ENCODE measurements at places on chromosomes 2 and 18. TPM values are rescaled to one million over a fixed set of nuclear protein-coding genes. Genes with fewer than 3 reads are reported as not detected.

- peaks cover 5% of the 10 kb centered on the region for H3K36me3 ChIP-seq
- no peaks in the 10 kb centered on the region for H3K27me3 ChIP-seq
- H3K4me1 ChIP-seq: no peaks in the 10 kb centered on the region
- no peak overlapping the region for H3K4me3 ChIP-seq
Observed at GRCh38 chr2:45712570-45712969, 61.1 kb downstream of the PRKCE start.

DNA sequence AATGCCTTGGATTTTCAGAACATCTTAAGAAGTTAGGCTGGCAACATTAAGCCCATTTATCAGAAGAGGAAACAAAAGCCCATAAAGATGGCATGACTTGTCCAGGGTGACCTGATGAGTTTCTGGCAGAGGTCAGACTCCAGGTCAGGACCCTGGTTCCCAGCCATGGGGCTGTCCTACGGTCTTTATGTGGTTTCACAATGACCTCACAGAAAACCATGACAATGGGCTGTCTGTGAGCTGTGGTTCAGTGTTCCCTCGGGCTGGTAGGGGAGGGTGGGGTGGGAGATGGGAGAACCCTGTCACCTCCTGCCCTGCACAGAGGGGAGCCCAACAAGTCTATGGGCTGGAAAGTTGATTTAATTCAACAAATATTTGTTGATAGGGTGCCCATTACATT is 101.8 kb downstream of the LOXHD1 start:
- no peak overlapping the region for H3K4me3 ChIP-seq
- no peak overlapping the region for H3K27ac ChIP-seq
- H3K36me3 ChIP-seq: no peaks in the 10 kb centered on the region
- no peaks in the 10 kb centered on the region for H3K27me3 ChIP-seq
- no peaks in the 10 kb centered on the region for H3K4me1 ChIP-seq

- no peak overlapping the region for H3K27ac ChIP-seq
- H3K4me3 ChIP-seq: no peak overlapping the region
- peaks cover 1% of the 10 kb centered on the region for H3K4me1 ChIP-seq
Observed at GRCh38 chr2:119645173-119645855, 33.7 kb upstream of the TMEM177 start.

The PFN4 gene
- not detected for total RNA-seq

DNA sequence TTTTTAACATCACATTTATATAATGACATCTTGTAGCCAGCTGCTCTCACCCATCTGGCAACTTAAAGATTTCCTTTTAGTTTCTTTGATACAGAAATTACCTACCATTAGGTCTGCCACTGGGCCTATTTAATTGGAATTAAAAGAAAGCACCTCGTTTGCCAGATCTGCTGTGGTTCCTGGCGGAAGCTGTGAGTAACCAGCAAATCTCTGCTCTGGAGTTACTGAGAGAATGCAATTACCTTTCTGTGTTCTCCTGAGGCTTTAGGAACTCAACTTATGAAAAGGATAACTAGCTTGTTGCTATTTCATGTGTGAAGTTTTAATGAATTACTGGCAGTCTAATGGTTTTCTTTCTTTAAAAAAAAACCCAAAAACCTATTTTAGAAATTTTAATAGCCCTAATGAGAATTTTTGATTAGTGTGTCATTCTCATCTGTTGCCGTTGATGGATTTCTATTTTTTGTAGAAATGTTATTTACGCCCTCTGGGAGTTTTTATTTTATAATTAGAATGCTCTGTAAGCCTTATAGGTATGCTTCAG is 69.7 kb upstream of the LYPD6B start:
- H3K27me3 ChIP-seq: no peaks in the 10 kb centered on the region
- H3K27ac ChIP-seq: no peak overlapping the region
- H3K4me3 ChIP-seq: no peak overlapping the region
- no peak for DNase-seq
- peaks cover 9% of the 10 kb centered on the region for H3K36me3 ChIP-seq
- H3K4me1 ChIP-seq: peaks cover 15% of the 10 kb centered on the region

GRCh38 chr2:71901466-71901865 is 246.2 kb downstream of the CYP26B1 start:
- no peak overlapping the region for H3K27ac ChIP-seq
- DNase-seq: no peak
- H3K4me1 ChIP-seq: no peaks in the 10 kb centered on the region
- H3K4me3 ChIP-seq: no peak overlapping the region

GRCh38 chr18:48207733-48208132 is 201.4 kb downstream of the ZBTB7C start:
- H3K4me1 ChIP-seq: peaks cover 11% of the 10 kb centered on the region
- no peak overlapping the region for H3K4me3 ChIP-seq
- no peak for DNase-seq
- peaks cover 66% of the 10 kb centered on the region for H3K27me3 ChIP-seq

The CAB39 gene
- total RNA-seq: 161 TPM

DNA sequence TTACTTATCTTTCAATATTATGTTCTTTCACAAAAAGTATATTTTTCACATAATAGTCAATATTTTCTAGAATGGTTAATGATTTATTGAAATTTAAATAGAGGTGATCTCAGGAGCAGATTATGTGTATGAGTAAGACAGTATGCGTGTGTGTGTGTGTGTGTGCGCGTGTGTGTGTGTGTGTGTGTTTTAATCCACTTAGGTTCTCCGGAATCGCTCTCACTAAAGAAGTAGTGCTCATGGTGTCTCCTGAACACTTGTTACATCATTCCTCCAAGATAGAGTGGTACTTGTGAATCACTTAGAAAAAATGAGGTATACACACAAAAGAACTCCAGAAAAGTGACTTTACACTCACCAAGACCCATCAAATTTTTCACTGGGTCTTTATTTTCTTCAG is 91.0 kb upstream of the KCNH7 start:
- no peaks in the 10 kb centered on the region for H3K4me1 ChIP-seq
- H3K36me3 ChIP-seq: no peaks in the 10 kb centered on the region
- H3K4me3 ChIP-seq: no peak overlapping the region
- no peak overlapping the region for H3K27ac ChIP-seq
- H3K27me3 ChIP-seq: no peaks in the 10 kb centered on the region

The INPP5D gene
- 163 TPM for total RNA-seq

DNA sequence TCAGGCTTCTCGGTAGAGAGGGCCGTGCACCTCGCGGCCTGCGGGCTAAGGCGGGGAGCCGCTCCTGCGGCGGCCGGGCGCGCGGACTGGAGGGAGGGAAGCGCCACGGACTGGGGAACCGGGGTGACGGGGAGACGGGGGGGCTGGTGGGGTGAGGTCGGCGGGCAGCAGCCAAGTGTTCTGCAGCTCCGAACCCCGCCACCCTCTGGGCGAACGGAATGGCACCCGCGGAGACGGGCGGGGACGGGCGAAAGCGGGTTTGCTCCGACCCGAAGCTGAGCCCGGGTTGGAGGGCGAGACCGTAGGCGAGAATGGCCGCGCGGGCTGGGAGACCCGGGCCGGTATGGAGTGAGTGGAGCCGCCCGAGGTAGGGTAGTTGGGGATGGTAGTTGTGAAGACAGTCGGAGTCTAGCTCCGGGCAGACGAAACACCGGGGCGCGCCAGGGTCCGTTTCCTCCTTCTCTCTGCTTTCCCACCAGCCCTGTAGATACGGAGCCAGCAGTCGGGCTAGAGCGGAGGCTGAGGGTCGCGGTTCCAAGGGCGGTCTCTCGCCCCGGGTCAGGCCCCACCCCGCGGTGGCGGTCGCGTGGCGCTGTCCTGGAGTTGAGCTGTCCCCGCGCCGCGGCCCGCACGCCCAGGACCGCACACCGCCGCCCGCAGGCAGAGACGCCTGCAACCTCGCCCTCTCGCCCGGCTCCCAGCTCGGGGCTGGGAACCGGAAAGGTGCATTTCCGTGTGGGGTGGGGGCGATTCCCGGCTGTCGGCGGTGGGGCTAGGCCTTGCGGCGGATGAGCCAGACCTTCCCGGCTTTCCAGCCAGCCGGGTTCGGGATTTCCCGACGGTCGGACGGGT is 160.3 kb upstream of the SIX2 start:
- no peak overlapping the region for H3K27ac ChIP-seq
- H3K4me1 ChIP-seq: peaks cover 2% of the 10 kb centered on the region
- H3K27me3 ChIP-seq: peaks cover 67% of the 10 kb centered on the region
- DNase-seq: no peak
- no peaks in the 10 kb centered on the region for H3K36me3 ChIP-seq

DNA sequence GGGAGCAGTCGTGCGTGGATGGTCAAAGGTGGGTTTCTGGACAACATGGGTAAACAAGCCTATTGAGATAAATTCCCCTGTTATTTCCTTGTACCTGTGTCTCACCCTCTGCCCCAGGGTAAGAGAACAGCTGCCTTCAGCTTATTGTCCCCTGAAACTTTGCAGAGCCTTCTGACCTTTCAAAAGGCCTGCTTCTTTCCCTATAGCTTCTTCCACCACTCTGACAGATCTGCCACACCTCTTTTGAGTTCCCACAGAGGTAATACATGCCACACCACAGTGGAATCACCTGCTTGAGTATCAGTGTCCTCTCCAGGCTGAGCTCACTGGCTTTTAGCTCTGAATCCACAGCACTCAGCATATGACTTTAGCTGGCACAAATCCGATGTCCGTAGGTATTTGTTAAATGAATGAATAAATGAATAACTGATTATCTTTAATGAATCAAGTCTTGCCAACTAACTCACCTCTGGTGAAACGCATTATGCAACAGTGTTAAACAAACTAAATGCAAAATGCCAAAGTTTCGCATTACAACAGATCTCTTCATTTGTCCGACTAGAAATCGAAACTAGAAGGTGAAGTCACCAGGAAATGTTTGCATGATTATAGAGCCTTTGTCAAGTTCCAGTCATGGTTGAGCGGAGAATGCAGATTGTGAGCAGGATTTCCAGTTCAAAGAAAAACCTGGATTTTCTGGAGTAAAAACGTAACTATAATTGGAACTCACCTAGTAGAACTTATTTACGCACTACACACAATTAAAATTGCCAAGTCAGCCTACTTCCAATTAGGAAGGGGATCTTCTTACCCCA is 16.4 kb downstream of the DYNAP start:
- DNase-seq: no peak
- H3K36me3 ChIP-seq: no peaks in the 10 kb centered on the region
- H3K4me1 ChIP-seq: no peaks in the 10 kb centered on the region
- H3K4me3 ChIP-seq: no peak overlapping the region
- peaks cover 1% of the 10 kb centered on the region for H3K27me3 ChIP-seq

DNA sequence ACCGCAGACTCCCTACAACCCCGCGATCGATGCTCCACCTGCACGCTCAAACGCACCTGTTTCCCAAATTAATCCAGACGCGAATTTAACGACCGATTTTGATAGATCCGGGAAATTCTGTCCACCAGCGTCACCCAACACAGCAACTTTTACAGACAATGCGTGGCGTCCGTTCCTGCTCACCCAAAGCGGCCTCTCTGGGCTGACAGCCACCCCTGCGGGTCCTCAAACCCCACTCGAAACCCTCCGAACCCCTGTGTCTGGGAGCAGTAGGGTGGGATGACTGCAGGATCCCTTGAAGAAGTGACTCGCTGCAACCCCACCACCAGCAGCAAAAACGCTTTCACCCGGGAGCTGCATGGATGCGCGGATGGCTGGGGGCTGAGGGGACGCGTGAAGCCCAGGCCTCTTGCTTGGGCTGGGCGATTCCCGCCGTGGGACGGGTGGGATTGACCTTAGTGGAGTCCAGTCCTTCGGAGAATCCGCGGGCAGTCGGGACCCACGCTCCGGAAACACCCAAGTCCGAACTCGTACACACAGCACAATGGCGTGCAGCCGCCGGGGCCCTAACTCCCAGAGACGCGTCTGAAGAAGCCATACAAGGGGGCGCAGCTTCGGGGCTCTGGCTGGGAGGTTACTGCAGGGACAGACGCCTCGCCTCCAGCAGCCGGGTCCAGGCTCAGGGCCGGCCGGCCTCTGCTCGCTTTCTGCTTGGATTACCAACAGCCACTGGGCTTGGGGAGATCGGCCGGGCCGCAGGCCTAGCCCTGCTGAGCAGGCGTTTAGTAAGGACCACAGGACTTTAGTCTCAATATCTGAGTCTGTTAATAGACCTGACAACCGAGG is 31.1 kb upstream of the ATP6V1B1 start:
- peaks cover 83% of the 10 kb centered on the region for H3K27me3 ChIP-seq
- H3K36me3 ChIP-seq: peaks cover 5% of the 10 kb centered on the region
- no peak overlapping the region for H3K4me3 ChIP-seq
- no peak overlapping the region for H3K27ac ChIP-seq
- DNase-seq: no peak
- peaks cover 19% of the 10 kb centered on the region for H3K4me1 ChIP-seq

GRCh38 chr2:98759827-98760625 is 29.1 kb upstream of the MGAT4A start:
- H3K27ac ChIP-seq: peak overlapping the region; percentile 66
- H3K27me3 ChIP-seq: no peaks in the 10 kb centered on the region
- no peak overlapping the region for H3K4me3 ChIP-seq
- peaks cover 70% of the 10 kb centered on the region for H3K4me1 ChIP-seq

The ALPI gene
- total RNA-seq: not detected

- no peaks in the 10 kb centered on the region for H3K27me3 ChIP-seq
- no peaks in the 10 kb centered on the region for H3K4me1 ChIP-seq
- no peak for DNase-seq
Observed at GRCh38 chr2:182115258-182115657, 129.6 kb downstream of the PPP1R1C start.

The NT5DC4 gene
- not detected for total RNA-seq

The LRRC30 gene
- not detected for total RNA-seq

DNA sequence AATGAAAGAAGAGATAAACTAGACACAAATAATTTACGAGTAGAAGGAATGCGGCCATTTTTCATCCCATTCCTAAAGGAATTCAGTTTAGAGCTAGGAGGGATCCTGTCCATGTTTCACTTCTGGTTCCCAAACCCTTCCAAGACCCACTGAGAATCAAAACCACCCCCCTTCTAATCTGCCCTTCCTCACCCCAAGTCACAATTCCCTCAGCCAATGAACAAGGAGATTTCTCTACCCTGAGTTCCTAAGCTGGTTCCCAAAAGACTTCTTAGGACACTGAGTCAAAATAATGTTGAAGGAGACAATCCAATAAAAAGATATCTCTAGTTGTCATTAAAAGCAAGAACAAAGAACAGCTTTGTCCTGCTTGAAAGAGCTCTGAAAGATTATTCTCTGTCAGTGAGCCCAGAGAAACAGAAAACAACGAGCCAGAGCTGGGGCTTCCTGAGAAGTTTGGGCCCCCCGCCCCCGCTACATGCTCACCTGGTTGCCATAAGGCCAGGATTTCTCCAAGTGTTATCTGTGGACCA is 45.7 kb downstream of the STK39 start:
- peaks cover 35% of the 10 kb centered on the region for H3K36me3 ChIP-seq
- H3K4me3 ChIP-seq: no peak overlapping the region
- H3K4me1 ChIP-seq: peaks cover 31% of the 10 kb centered on the region
- H3K27me3 ChIP-seq: no peaks in the 10 kb centered on the region

- no peak overlapping the region for H3K27ac ChIP-seq
- H3K4me1 ChIP-seq: peaks cover 73% of the 10 kb centered on the region
- peaks cover 65% of the 10 kb centered on the region for H3K36me3 ChIP-seq
- peaks cover 46% of the 10 kb centered on the region for H3K27me3 ChIP-seq
- peak overlapping the region; percentile 71 for H3K4me3 ChIP-seq
Observed at GRCh38 chr2:74502720-74503505, 3.5 kb upstream of the LBX2 start.

GRCh38 chr2:64650296-64650695 is 3.4 kb downstream of the SERTAD2 start:
- H3K4me3 ChIP-seq: no peak overlapping the region
- DNase-seq: no peak
- H3K4me1 ChIP-seq: peaks cover 51% of the 10 kb centered on the region

The CPO gene
- not detected for total RNA-seq

The SNTG2 gene
- total RNA-seq: 0.13 TPM

- no peak overlapping the region for H3K27ac ChIP-seq
- no peaks in the 10 kb centered on the region for H3K4me1 ChIP-seq
- H3K27me3 ChIP-seq: peaks cover 21% of the 10 kb centered on the region
- no peaks in the 10 kb centered on the region for H3K36me3 ChIP-seq
- no peak overlapping the region for H3K4me3 ChIP-seq
Observed at GRCh38 chr18:36376361-36376760, 78.8 kb downstream of the FHOD3 start.

- no peak for DNase-seq
- H3K4me1 ChIP-seq: peaks cover 65% of the 10 kb centered on the region
- no peak overlapping the region for H3K4me3 ChIP-seq
Observed at GRCh38 chr2:160387558-160388262, 105.9 kb downstream of the RBMS1 start.

Data from activated CD4-positive, alpha-beta memory T cell treated with anti-CD3 and anti-CD28 coated beads, Interleukin-2, amount 10 ng/mL, durations not matched to agents 7 days and 5 days (primary cell).